ENCODE measurements at places on chromosomes 6 and 20. TPM values are rescaled to one million over a fixed set of nuclear protein-coding genes. Genes with fewer than 3 reads are reported as not detected.

Gene PROKR2
- total RNA-seq, result not detected

Gene FILIP1
- 0.07 TPM for total RNA-seq

Gene CST2
- not detected for total RNA-seq

Gene SLC22A7
- total RNA-seq, result not detected

Gene PDE10A
- total RNA-seq, result 6.9 TPM

Gene OVOL2
- total RNA-seq, result 1.6 TPM

Gene PEX7
- 12.5 TPM for total RNA-seq

Gene PSORS1C2
- not detected for total RNA-seq

Gene BTNL2
- total RNA-seq, result not detected

Gene ANGPT4
- not detected for total RNA-seq

Gene POM121L2
- total RNA-seq, result not detected

Gene CEP162
- total RNA-seq, result 6.0 TPM

Gene RNF182
- 19.1 TPM for total RNA-seq

Gene TCF21
- 1.0 TPM for total RNA-seq

Gene PKIB
- total RNA-seq, result 48.5 TPM

Gene SPTLC3
- 2.6 TPM for total RNA-seq

Gene GHRH
- total RNA-seq, result not detected

Gene CYP39A1
- total RNA-seq, result 1.3 TPM

Gene PRR18
- total RNA-seq, result not detected

Gene PHACTR3
- 0.06 TPM for total RNA-seq

Gene LZTS3
- 3.1 TPM for total RNA-seq

Gene TMC2
- total RNA-seq, result not detected

Gene SMLR1
- not detected for total RNA-seq

Gene OR2B6
- not detected for total RNA-seq

Gene TRMT6
- 21.6 TPM for total RNA-seq

Gene EYA4
- total RNA-seq, result 0.07 TPM

Gene SF3B5
- 280 TPM for total RNA-seq

Gene SLPI
- 68.1 TPM for total RNA-seq

Gene SLA2
- total RNA-seq, result not detected

Gene SLC35F1
- not detected for total RNA-seq

Gene FAM83C
- total RNA-seq, result not detected

Gene CLVS2
- total RNA-seq, result not detected

Gene HRH3
- total RNA-seq, result not detected

Gene RIMS1
- 0.58 TPM for total RNA-seq

Gene HLA-DPB1
- total RNA-seq, result 52.3 TPM

Gene NR2E1
- not detected for total RNA-seq

Gene SLC29A1
- total RNA-seq, result 47.6 TPM

Gene NRSN1
- not detected for total RNA-seq

Gene DUSP15
- total RNA-seq, result not detected

Gene TRIM31
- total RNA-seq, result not detected

Gene FAM210B
- total RNA-seq, result 27.1 TPM

Gene GPLD1
- 0.51 TPM for total RNA-seq

Gene ZBTB46
- total RNA-seq, result 0.72 TPM

Gene TAGAP
- total RNA-seq, result not detected

Gene SEMG1
- not detected for total RNA-seq

Gene ID4
- 7.0 TPM for total RNA-seq

Gene FKBP5
- 16.5 TPM for total RNA-seq

Gene FAM50B
- 10.9 TPM for total RNA-seq

Gene PARD6B
- total RNA-seq, result 44.4 TPM

Gene DNAH8
- not detected for total RNA-seq

Gene PAK5
- not detected for total RNA-seq

Gene RIPPLY2
- total RNA-seq, result not detected

Gene BMP5
- not detected for total RNA-seq

Gene SNHG17
- total RNA-seq, result 27.9 TPM

Gene GNAS-AS1
- total RNA-seq, result 0.35 TPM
